Umbilical cord (tissue), 2 donors: ENCODE measurements at places on chromosomes 2 and 18. TPM values are rescaled to one million over a fixed set of nuclear protein-coding genes. Genes with fewer than 3 reads are reported as not detected.

DNA sequence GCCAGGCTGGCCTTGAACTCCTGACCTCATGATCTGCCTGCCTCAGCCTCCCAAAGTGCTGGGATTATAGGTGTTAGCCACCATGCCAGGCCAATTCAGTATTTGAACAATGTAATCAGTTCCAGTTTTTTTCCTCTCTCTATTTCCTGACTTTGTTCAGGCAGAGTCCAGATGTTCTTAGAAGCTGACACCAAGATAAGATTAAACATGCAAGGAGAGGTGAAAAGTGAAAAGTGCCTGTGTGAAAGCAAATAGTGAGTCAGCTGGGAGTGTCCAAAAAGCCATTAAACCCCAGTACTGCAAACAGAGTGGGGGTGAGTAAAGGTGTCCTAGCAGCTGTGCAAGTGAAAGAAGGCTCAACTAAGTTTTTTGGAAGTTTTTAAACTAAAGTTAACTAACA, 231.5 kb downstream of the PTH2R start:
- DNase-seq = no peak

DNA sequence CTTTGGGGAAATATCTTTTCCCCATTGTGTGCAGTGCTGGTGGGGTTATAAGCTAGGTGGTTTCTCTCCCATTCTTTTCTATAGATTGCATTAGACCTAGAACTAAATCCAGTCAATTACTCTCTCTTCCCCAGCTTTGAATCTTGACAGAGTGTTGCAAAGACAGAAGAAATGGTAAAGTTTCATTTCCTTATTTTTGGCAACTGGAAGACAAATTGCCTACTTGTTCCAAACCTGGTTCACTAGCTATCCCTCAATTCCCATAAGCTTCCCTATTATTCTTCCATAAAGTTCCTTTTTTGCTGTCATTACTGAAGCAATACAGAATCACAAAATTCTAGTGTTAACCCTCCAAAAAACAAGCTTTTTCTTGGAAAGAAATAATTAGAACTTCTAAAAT, 94.0 kb upstream of the ITGA4 start:
- peak; percentile 1 for DNase-seq

DNA sequence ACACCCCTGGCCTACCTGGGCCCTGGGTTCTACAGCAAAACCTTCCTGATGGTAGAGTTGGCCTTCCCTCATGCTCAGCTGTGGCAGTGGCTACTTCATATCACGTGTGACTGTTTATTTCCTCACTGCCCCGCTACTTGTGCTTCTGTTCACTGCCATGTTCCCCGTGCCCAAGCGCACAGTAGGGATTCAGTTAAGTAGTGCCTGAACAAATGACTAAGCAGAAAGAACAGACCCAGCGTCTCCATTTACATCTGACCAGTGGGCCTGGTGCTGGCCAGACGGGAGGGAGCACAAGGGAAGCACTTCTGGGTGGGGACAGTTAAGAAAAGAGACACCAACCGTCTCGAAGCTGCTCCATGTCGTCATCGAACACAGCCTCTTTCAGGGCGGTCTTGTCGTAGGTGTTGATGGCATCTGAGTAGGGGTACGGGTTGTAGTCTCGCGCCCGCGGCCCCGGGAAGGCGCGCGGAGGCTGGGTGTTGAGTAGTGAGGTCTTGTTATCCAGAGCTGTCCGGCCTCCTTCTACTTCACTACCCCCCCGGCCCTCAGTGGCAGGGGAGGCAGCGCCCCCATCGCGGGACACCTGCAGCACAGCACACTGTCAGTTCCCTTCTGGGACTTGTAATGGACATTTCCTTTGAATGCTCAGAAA, 82.4 kb upstream of the TFCP2L1 start:
- DNase-seq = no peak

GRCh38 chr2:167215595-167215994, 327.3 kb downstream of the XIRP2 start:
- DNase-seq = no peak

DNA sequence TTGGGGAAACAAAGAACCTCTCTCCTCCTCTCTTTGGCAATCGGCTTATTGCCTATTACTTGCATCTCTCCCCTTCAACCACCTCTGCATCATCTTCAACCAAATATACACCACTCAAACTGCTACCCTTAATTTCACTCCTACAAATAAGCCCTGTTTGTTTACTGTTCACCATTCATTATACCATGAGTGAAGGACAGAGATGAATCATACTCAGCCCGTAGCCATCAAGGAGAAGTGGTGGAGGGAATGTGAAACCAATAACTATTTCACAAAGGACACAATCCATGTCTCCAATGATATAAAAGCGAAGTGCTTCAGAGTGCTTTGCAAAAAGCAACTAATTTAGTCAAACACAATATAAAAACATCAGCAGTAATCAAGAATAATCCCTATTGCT, 76.8 kb downstream of the CACNB4 start:
- no peak for DNase-seq

- DNase-seq = no peak
Measured at GRCh38 chr2:227335713-227336112, 10.7 kb downstream of the MFF start.

DNA sequence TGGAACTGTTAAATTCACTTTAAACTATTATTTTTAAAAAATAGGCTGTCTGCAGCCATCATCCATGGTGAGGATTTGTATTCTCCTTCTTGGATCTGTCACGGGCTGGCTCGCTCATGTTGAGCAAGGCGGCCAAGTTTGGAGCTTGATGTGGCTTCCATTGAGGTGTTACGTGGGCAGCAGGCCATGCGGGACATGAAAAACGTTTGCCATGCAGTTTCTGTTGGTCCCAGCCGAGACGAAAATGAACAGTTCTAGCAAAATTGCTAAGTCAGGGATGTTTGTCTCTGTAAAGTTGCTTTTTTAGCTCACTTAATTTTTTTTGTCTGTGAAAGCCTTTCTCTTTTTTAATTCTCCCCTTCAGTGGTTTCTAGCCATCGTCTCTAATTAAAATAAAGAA, 70.2 kb upstream of the MGAT5 start:
- DNase-seq = no peak

DNA sequence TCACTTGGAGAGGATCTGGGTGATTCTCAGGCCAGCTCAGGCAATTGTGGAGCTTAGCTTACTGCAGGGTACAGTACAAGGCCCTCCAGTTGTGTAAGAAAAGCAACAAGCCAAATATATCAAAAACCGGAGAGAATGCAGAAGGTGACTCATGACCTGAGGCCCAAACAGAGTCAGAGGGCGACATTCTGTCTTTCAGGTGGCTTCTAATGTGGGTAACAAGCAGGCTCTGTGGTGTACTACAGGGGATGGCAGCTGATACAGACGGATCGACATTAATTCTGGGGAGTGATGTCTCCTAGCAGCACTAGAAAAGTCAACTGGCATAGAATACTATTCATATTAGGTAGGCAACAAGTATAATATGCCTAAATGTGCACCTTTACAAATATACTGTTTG, 219.5 kb upstream of the SOX11 start:
- no peak for DNase-seq

- DNase-seq = no peak
Measured at GRCh38 chr2:154698721-154699574, 453 bp downstream of the KCNJ3 start.

- DNase-seq = no peak
Measured at GRCh38 chr18:27223526-27224291, 38.6 kb upstream of the CHST9 start.

DNA sequence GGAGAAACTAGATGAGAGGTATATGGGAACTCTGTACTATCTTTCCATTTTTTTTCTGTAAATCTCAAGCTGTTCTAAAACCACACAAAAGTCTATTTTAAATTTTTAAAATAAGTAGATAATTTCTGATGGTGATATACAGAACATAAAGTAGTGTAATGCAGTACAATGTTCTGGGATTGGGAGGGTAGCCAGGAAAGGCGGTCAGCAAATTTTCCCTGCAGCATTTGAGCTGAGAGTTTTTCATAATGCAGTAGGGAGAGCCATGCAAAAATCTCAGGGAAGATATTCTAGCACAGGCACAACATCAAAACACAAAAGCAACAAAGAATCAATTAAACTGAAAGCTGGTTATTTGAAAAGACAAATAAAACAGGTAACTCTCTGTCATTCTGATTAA, 141.5 kb downstream of the NCKAP5 start:
- peak; percentile 51 for DNase-seq

DNA sequence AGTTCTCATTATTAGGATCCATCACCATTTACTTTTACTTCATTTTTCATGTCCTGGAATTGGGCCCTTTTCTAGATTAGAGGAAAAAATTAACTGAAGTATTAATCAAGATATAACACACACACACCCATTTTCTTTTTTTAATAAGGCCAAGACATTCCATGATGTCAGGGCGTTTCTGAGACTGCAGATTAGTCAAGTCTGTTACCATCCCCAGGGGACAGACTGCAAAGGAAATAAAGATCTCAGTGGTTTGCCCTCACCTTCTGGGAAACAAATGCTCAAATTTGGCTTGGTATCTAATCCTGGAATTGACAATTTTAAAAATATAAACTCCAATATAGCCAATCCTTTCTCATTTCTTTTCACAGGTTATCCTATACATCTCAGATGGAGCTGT, 27.4 kb downstream of the RMP24 start:
- DNase-seq = no peak

The PJVK gene
- total RNA-seq = 18.1 TPM

The DLGAP1 gene
- 20.7 TPM for total RNA-seq

The PROC gene
- total RNA-seq = 3.6 TPM

The TSPYL6 gene
- 0.24 TPM for total RNA-seq

The ACOXL gene
- total RNA-seq = 6.0 TPM

The GPR45 gene
- total RNA-seq = not detected

The C2orf81 gene
- total RNA-seq = 1.4 TPM

The SLC25A52 gene
- total RNA-seq = not detected

The FAM98A gene
- total RNA-seq = 56.6 TPM
